ENCODE measurements at places on chromosomes 16 and 17.

DNA sequence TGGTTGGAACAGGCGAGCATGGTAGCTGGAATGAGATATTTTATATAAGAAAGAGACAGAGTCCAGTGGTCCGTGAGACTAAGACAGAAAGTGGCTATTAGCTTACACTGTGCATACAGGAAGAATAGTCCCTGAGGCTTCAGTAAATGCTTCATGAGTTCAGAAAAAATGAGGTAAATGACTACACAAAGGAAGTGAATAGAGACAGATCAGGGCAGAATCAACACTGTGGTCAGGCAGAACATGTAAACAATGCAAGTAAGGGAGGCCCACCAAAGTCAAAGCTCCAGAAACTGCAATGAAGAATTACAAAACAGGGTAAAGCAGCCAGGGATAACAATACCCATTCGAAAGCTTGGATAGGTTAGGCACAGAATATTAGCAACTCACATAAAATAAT, 4.8 kb downstream of the ABCA10 start:
- no peak for DNase-seq

- DNase-seq, result peak; percentile 5
Observed at GRCh38 chr16:90057738-90058173, 19.4 kb downstream of the PRDM7 start.

DNA sequence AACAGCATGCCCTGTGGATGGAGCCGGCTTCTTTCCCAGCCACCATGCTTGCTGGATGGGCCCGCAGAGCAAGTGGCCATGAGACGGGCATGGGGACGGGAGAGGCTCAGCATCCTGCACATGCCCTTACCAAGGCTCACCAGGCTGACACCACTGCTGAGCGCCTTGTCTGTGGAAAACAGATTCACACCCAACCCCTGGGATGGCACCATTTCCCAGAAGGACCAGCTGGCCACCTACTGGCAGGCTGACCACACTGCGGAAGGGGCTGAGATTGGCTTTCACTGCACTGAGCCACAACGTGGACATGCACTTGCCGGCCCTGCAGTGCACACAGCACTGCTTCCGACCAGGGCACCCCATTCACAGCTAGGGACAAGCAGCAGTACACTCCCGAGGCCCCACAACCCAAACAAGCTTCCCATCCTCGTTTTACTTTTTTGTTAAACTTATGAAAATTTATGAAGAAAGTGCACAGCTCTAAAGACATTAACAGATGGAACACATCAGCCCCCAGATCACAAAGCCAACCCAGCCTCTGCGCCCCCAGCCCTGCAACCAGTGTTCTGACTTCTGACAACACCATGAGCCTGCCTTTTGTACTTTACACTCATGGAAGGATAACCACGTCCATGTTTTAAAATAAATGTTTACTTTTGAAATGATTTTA, 13.9 kb upstream of the KRTAP17-1 start:
- DNase-seq, result no peak

DNA sequence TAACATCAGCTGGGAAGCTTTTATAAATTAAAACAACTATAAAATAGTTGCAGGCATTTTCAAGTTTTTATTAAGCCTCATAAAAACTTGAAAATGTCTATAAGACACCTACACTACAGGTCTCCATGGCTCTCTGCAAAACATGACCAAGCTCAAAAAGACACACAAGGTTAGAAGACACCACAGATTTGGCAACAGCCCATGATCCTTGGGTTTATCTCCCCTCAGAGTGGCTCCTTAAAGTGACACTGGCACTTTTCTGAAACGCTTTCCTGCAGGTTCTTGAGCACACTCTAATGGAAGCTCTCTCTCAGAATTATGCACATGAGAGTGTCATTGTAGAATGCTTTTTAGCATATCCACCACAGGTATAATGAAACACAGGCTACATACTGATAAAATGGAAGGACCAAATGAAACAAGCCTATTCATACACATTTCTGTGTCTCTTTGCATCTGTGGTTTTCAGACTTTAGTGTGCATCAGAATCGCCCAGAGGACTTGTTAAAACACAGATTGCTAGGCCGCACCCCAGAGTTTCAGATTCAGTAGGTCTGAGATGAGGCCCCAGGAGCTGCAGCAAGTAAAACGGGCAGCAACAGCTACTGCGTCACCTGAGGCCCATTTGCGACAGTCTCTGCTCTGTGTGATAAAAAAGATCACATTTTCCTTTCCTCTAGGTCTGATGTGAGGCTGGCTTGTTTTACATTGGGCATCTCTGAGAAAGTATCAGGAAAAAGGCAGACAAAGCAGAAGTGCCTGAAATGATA, 75.0 kb upstream of the WSB1 start:
- no peak for DNase-seq

DNA sequence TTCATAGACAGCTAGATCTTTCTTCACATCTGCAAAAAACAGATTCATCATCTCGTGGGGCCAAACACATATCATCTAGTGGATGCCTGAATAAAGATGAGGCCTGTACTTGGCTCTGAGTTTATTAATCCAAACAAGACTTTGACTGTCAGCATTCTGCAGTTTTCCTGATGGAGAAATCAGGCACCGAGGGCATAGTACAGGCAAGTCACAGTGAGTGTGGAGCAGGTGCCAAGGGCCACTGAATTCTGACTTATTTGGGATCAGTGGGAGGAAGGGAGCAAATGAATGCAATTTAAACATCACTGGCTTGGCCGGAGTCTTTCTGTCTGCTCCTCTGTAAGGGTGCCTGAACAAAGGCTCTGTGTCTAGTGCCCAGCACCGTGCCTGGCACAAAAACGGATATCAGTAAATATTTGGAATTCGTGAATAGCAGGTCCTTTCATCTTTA, 975 bp downstream of the CFAP20 start:
- no peak for DNase-seq

DNA sequence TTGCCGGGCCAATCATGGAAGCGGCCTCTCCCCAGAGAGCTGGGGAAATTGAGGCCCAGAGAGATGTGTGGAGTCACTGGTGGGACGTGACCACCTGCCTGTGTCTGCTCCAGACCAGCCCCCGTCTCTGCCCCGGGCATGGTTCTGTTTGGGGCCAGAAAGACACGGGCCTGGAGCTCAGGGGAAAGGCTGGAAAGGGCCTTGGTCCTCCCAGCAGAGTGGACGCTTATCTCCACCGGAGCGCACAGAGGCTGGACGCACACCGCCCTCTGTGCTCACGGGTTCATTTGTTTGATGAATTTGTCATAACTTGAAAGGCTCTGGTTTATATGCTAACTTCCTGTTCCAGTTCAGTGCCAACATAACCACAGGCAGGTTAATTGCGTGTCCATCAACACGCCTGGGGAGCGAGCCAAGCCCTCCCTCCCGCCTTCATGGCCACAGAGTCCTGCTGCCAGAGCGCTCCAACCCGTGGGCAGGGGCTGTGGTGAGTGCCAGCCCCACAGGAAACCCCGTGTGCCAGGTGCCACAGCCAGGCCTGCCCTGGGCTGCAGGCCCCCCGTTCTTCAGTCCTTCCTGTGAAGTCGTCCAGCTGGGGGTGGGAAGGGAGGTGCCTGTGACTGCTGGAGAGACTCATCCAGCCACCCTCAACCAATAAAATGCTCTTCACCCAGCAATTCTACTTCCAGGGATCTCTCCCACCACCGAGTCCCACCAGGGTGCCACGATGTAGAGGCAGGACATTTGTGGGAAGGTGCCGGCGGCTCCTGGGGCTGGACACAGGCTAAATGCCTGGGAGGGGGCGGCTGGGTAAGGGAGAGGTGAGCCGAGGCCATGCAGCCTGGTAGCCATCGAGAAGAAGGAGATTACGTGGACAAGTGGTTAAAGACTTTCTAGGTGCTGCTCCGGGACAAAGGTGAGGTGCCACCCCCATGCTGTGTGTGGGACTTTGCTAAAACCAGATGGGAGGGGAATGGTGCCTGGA, 29.4 kb upstream of the BAHCC1 start:
- DNase-seq, result no peak

DNA sequence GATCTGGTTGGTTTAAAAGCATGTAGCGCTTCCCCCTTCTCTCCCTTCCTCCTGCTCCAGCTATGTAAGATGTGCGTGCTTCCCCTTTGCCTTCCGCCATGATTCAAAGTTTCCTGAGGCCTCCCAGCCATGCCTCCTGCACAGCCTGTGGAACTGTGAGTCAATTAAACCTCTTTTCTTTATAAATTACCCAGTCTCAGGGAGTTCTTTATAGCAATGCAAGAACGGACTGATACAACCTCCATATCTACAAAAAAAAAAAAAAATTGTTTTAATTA, 16.6 kb upstream of the PDXDC1 start:
- no peak for DNase-seq
